B cell (primary cell): ENCODE measurements at places on chromosomes 13 and 19. TPM values are rescaled to one million over a fixed set of nuclear protein-coding genes. Genes with fewer than 3 reads are reported as not detected.

The FAM124A gene
- total RNA-seq, result 0.15 and 0.39 TPM in 2 replicates

The PEAK3 gene
- 0.71 and 0.90 TPM in 2 replicates for total RNA-seq

The PLIN4 gene
- total RNA-seq, result 0.05 and 0.07 TPM in 2 replicates

The KCNJ14 gene
- total RNA-seq, result 2.1 and 2.3 TPM in 2 replicates

The CA11 gene
- 25.7 and 27.7 TPM in 2 replicates for total RNA-seq

The OR10H1 gene
- 0.07 and 0.10 TPM in 2 replicates for total RNA-seq

The ERICH6B gene
- not detected in 2 replicates for total RNA-seq

The ANKLE1 gene
- total RNA-seq, result 6.2 and 6.3 TPM in 2 replicates

The SIGLEC14 gene
- total RNA-seq, result 9.2 and 11.2 TPM in 2 replicates

The CRLF1 gene
- total RNA-seq, result not detected in 2 replicates

The GRK1 gene
- 0.15 TPM in 1 of 2 replicates, not detected in the other for total RNA-seq

The SIAH3 gene
- not detected in 2 replicates for total RNA-seq

The KLK14 gene
- total RNA-seq, result 0.59 and 0.63 TPM in 2 replicates

DNA sequence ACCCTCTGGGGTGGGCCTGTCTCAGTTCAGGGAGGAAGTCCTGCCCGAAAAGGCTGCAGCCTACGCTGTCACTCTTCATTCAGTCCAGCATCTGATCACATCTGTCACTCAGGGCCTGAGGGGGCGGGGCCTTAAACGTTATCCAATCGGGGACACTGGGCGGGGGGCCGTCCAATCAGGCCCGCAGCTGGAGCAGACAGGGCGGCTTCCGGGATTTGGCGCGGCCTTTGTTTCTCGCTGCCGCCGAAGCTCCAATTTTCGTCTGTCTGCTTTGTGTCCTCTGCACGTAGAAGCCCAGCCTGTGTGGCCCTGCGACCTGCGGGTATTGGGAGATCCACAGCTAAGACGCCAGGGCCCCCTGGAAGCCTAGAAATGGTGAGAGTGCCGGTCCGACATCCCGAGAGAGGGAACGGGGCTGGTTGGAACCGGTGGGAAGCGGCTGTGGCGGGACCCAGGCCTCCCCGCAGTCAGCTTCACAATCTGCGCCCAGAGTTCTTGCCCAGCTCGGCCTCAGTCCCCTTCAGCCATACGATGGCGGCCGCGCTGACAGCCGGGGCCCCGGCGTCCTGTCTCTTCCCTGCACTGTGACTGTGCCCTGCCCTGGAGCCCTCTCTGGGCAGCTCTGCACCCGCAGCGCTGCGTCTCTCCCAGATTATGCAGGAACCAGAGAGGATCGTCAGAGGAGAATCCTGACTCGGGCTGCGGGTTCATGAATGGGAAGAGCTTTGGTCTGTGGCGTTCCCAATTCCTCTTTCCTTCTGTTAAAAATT, at the start of gene ZNF730:
ZNF730 (plus strand) TSS at position 224 of the 770 bp plus-strand sequence; CDS start at position 373, 149 bp downstream.
- peak; percentile 68 for DNase-seq

GRCh38 chr13:82634946-82635345, 1247.3 kb downstream of the SLITRK1 start:
- DNase-seq, result no peak

GRCh38 chr19:30448386-30449077, 76.3 kb downstream of the ZNF536 start:
- no peak for DNase-seq

DNA sequence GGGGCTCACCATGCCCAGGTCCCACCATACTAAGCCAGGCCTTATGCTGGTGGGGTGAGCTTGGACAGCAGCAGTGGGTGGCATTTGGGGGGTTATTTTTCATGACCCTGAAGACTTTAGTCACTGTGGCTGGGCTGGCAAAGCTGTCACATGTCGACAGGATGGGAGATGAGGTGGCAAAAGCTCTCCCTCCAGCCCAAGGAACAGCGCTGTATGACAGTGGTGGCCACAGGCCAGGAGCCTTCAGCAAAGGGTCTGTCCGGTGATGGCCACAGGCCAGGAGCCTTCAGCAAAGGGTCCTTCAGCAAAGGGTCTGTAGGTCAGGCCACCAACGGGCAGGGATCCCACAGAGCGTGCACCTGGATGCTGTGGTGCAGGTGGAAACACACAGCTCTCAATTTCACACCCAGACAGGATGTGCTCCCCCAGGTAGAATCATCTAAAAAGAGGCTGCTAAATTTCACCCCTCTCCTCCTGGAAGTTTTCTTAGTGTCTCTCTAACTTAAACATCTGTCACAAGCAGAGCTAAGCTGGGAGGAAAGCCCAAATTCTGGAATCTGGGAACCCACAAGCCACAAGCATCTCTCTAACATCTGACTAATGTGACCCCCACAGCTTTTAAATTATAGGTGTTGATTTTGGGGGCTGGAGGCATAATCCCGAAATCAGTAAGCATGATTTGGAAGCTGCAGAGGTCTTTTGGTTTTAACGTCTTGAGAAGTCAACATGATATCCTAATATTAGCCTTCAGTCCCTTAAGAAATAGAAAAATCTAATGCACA, 23.0 kb downstream of the COL4A1 start:
- no peak for DNase-seq

- DNase-seq, result no peak
Observed at GRCh38 chr13:112779856-112780604, 90.2 kb downstream of the ATP11A start.

- no peak for DNase-seq
Observed at GRCh38 chr19:38111898-38112297, 112.1 kb downstream of the DPF1 start.

DNA sequence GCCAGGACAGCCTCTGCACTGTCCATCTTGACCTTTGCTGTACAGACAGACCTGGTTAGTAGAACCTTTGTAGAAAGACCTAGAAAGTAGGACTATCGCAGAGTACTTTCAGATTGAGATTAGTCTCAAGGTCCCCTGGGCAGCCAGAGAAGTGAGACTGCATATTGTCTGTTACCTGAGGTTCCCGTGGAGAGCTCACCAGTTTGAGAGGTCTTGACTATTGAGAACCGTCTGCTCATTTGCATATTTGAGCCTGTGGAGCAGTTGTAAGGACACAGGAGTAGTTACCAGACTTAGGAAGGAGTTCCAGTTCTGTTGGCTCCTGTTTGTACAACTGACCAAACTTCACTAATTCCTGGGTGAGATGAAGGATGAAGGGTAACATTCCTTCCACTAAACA, 66.2 kb downstream of the SPATA13 start:
- DNase-seq, result no peak

GRCh38 chr19:19259741-19260140, 13.4 kb downstream of the TM6SF2 start:
- no peak for DNase-seq

- no peak for DNase-seq
Observed at GRCh38 chr19:48558018-48558684, 6.2 kb downstream of the SULT2B1 start.

- no peak for DNase-seq
Observed at GRCh38 chr13:105442949-105443699, 1092.3 kb downstream of the EFNB2 start.

GRCh38 chr19:19746286-19747213, 13.6 kb upstream of the ZNF14 start:
- DNase-seq, result peak; percentile 5

GRCh38 chr19:49766007-49766929, 533 bp upstream of the AP2A1 start:
- DNase-seq, result peak; percentile 100

DNA sequence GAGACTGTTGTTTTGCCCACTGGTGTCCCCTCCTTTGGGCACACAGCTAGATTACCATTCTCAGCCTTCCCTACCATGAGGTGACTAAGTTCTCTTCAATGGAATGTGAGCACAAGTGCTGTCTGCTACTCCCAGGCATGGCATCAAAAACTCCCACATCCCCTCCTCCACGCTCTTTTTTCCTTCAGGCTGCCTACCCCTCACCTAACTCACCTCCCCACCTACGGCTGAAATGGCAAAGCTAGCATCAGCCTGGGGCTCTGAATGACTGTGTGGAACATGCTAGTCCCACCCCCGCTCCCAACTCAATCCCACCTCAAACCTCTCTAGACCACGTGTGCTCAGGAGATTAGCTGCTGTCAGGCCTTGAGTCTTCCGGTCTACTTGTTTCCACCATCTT, 512.2 kb downstream of the DIAPH3 start:
- no peak for DNase-seq
